ENCODE measurements at places on chromosomes 5 and 9.

DNA sequence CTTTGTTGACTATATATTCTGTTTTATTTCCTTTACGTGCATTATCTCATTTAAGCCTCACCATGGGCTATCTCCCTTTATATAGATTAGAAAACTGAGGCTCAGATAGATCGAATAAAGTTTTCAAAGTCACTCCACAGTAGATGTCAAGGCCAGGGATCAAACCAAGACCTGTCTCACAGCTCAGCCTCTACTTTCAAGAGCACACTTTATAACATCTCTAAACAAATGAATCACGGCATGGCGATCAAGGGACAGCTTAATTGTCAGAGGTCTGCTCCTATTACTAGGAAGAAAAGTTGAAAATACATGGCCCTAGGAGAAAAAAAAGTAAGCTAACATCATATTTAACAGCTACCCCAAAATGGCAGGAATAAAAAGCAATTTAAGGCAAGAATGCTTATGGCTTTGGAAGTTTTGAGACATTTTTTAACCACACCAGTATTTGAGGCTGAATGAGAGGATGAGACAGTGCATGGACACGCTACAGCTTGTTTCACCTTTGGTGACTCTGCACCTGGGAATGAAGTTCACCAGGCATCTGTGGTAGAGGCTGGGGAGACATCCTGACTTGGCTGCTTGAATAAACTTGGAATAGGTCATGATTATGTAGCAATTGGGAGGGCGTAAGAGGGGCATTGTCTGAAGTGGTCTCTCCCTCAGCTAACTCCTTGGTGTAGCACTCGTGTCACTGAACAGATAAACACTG is 486.8 kb upstream of the WWC1 start:
- no peak for DNase-seq

DNA sequence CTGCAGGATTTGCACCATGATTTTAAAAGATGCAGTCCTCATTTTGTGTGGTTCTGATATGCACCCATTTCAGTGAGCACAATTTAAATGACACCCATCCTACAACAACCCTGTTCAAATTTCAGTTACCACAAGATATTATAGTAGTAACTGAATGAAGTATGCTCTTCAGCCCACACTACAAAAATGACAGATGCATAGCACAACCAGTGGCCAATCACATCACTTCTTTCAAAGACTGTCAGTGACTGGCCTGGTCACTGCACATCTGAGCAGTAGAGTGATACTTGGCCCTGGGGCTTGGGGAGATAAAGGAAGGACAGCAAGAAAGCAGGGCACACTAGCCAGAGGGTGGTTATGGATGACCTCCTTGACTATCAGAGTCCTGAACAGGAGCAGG is 19.8 kb upstream of the IFNK start:
- no peak for DNase-seq

- peak; percentile 32 for DNase-seq
Measured at GRCh38 chr5:15737871-15738664, 238.1 kb downstream of the FBXL7 start.

DNA sequence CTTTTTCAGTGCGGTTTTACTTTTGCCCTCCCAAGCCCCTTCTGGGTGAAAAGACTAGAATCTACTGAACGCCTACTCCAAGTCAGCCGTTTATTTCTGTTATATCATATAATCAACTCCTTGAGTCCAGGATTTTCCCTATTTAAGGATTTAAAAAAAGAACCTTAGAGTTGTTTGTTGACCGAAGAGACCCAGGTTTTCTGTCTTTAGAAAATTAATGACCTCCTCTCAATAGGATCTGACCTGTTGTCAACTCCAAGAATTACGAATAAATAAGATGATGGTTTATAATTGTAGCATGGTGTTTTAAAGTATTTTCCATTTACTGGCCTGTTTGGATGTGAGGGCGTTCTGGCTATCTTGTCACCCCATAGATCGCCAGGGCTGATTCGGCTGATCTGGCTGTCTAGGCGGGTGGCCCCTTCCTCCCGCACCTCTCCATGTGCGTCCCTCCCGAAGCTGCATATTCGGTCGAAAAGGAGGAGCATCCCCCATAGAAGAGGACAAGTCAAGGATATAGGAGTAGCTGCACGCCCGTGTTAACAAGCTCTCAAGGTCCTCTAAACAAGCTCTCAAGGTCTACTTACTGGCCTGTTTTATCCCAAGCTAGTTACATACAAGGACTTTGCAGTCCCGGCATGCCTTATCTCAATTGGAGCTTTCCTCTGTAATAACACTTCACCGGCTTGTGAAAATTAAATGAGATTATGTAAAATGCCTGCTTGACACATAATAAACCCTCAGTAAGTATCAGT is 1.1 kb upstream of the UBAP2 start:
- no peak for DNase-seq

Data from fibroblast of skin of left biceps (primary cell).